ENCODE measurements at places on chromosomes 2 and 18.

- no peaks in the 10 kb centered on the region for H3K27me3 ChIP-seq
- no peaks in the 10 kb centered on the region for H3K36me3 ChIP-seq
- no peak for DNase-seq
- no peaks in the 10 kb centered on the region for H3K4me1 ChIP-seq
- H3K4me3 ChIP-seq = no peak overlapping the region
These were observed 83.2 kb upstream of the SPATS2L start for GRCh38 chr2:200223205-200223784.

GRCh38 chr2:18922276-18922675 lies 332.9 kb upstream of the NT5C1B start:
- no peak overlapping the region for H3K4me3 ChIP-seq
- H3K36me3 ChIP-seq = no peaks in the 10 kb centered on the region
- no peaks in the 10 kb centered on the region for H3K4me1 ChIP-seq
- no peaks in the 10 kb centered on the region for H3K27me3 ChIP-seq
- H3K27ac ChIP-seq = no peak overlapping the region
- DNase-seq = no peak

DNA sequence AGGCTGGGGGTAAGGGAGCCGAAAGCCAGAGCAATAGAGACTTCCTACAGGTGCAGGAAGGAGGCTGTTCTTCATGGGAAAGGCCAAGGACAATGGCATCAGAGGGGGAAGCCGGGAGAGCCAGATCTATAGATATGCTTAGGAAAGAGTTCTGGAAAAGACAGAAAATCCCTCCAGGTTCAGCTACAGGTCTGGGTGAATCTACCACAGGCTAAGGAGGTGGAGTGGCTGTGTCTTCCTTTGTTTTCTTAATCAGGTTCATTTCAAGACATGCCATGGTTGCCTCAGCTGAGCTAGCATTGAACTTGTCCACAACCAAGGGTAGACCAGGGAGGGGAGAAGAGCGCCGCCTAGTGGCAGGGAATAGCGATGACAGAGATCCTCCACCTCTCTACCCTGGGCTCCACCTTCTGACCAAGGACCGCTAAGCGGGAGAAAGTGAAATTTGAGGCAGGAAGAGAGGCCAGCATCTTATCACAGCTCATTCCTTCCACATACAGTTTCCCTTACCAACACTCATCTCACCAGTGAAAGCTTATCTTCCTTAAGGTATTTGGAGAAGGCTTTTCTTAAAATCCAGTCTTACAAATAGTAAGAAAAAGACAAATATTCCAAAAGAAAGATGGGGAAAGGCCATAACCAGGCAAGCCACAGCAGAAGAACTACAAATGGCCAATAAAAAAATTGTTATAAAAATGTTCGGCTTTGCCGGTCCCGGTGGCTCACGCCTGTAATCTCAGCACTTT lies 74.2 kb downstream of the VIT start:
- H3K4me3 ChIP-seq = no peak overlapping the region
- DNase-seq = peak; percentile 7
- no peaks in the 10 kb centered on the region for H3K27me3 ChIP-seq
- H3K4me1 ChIP-seq = no peaks in the 10 kb centered on the region

DNA sequence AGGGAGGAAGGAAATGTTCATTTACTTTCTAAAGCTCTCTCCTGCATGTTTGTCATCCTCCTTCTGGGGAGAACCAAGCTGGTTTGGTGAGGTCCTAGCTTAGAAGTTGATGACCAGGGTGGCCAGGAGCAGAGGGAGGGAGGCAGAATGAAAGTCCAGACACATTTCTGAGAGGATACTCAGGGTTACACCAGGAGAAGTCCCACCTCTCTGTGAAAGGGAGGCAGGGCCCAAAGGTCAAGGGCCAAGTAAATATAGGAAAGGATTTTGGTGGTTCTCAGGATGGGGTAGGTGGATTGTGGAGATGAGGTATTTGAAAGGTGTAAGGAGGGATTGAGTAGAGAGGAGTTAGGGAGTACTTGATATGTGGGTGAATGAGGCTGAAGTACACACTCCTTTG lies 58.0 kb upstream of the FBXO11 start:
- DNase-seq = no peak
- H3K4me1 ChIP-seq = no peaks in the 10 kb centered on the region
- no peaks in the 10 kb centered on the region for H3K36me3 ChIP-seq
- H3K4me3 ChIP-seq = no peak overlapping the region
- no peak overlapping the region for H3K27ac ChIP-seq
- no peaks in the 10 kb centered on the region for H3K27me3 ChIP-seq

- no peak for DNase-seq
- no peak overlapping the region for H3K27ac ChIP-seq
- no peak overlapping the region for H3K4me3 ChIP-seq
- H3K36me3 ChIP-seq = no peaks in the 10 kb centered on the region
- peaks cover 4% of the 10 kb centered on the region for H3K4me1 ChIP-seq
These were observed 22.7 kb upstream of the SPR start for GRCh38 chr2:72864500-72864899.

- H3K4me3 ChIP-seq = no peak overlapping the region
- H3K27ac ChIP-seq = no peak overlapping the region
- H3K36me3 ChIP-seq = peaks cover 88% of the 10 kb centered on the region
- H3K27me3 ChIP-seq = no peaks in the 10 kb centered on the region
- no peak for DNase-seq
These were observed 262.7 kb downstream of the TWIST2 start for GRCh38 chr2:239110595-239111048.

DNA sequence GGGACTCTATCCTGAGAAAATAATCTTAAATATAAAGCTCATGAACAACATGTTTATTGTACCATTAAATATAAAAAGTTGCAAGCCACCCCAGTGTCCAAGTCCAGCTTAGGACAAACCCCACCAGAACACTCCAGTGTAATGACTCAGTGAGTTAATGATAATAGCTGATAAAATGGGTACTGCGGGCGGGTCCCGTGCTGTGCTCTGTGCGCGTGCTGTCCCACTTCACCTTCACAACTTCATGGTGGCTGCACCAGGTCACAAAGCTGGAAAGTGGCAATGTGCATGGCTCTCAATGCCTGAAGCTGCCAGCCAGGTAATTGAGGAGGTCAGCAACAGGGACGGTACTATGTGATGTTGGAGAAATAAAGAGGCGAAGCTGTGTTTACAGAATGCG lies 18.6 kb downstream of the DGKD start:
- DNase-seq = no peak
- no peak overlapping the region for H3K27ac ChIP-seq
- H3K36me3 ChIP-seq = peaks cover 4% of the 10 kb centered on the region
- no peak overlapping the region for H3K4me3 ChIP-seq
- no peaks in the 10 kb centered on the region for H3K27me3 ChIP-seq

Measured in naive thymus-derived CD4-positive, alpha-beta T cell (primary cell).